ENCODE measurements at places on chromosomes 3 and 15.

DNA sequence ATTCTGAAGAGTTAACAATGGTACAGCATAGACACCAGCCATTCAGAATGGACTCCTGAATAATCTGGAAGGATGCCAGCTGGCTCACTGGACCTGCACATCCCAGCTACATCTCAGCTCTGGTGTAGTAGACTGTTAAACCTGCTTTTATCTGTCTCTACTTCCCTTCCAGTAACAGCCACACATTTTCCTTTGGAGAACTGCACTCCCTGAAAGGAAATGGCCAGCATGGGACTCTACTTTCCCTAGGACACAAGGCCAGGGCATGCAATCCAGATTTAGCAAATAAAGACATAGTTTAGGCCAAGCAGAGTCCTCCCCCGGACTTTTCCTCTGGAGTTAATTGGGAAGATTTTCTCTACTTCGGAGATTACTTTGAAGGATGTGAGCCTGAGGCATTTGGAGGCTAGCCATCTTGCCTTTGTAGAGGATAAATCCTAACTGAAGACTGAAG, 82.7 kb upstream of the TCF12 start:
- DNase-seq: no peak

GRCh38 chr15:75682181-75683135, 30.2 kb downstream of the CSPG4 start:
- DNase-seq: no peak

GRCh38 chr3:56297281-56297840, 170.9 kb downstream of the ERC2 start:
- DNase-seq: no peak

DNA sequence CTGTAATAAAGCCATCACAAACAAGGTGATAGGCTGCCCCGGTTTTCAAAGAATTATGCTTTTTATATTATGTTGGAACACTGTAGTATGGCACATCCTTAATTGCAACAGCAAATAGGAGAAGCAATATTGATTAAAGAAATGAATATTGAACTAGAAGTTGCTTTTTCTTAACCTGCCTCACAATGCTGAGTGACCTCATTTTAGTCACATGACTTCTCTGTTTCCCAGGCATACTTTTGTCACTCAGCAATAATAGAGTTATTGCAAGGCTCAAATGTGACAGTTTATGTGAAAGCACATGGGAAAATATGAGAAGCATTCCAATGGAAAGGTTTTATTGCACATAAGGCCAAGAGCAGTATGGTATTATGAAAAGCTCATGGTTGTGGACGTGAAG, 400.7 kb downstream of the FGF12 start:
- no peak for DNase-seq

DNA sequence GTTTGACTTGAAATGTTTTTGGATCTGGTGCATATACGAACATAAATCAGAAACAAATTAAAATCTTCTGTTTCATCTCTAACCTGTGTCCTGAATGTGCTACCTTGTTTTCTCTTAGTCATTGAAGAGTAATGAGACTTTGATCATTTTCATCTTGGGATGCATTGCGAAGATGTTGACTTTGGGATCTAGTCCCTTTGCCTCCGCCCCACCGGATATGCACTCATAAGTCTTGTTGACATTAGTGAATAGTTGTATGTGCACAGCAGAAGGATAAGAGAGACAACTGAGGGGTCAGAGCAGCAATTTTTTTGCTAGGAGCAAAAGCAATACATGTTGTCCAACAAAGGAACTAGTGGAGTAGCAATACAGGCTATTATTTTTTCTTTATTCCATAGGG, 35.9 kb upstream of the SPRED1 start:
- no peak for DNase-seq

All from activated CD4-positive, alpha-beta T cell treated with anti-CD3 and anti-CD28 coated beads for 4 hours (primary cell).